ENCODE measurements at places on chromosomes 16 and 17. TPM values are rescaled to one million over a fixed set of nuclear protein-coding genes. Genes with fewer than 3 reads are reported as not detected.

DNA sequence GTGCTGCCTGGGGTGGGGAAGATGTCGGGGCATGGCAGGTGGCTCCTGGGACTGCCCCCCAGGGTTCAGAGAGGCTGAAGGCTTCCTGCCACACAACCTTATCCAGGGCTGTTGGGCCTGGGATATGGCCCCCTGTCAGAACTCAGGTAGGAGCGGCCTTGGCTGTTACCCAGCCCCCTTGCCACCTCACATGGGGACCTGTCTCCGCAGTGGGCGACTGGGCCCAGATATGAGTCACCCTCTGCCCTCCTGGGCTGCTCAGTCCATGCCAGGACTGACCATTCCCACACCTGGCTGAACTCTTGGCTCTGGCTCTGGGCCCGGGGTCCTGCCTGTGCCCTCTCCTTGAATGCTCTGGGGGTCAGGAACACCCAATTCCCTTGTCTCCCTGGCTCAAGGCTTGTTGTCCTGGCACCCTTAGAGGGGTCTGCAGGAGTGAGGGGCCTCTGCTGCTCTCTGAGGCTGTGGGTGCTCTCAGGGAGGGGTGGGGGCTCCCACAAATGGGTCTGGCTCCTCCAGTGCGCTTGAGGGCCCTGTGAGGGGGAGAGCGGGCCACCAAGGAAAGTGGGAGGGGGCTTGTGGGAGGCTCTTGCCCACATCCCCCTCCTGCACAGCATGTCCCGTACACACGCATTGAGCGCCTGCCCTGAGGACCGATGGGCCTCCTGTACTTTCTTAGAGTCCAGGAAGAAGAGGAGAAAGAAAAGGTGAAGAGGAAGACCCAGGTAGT is 36.0 kb downstream of the LGALS9 start:
- peak; percentile 50 for DNase-seq

- no peak for DNase-seq
Observed at GRCh38 chr17:60091109-60091508, 12.4 kb upstream of the HEATR6 start.

The C1QTNF1 gene
- 92.9 TPM for total RNA-seq

The TNK1 gene
- total RNA-seq, result 2.0 TPM

DNA sequence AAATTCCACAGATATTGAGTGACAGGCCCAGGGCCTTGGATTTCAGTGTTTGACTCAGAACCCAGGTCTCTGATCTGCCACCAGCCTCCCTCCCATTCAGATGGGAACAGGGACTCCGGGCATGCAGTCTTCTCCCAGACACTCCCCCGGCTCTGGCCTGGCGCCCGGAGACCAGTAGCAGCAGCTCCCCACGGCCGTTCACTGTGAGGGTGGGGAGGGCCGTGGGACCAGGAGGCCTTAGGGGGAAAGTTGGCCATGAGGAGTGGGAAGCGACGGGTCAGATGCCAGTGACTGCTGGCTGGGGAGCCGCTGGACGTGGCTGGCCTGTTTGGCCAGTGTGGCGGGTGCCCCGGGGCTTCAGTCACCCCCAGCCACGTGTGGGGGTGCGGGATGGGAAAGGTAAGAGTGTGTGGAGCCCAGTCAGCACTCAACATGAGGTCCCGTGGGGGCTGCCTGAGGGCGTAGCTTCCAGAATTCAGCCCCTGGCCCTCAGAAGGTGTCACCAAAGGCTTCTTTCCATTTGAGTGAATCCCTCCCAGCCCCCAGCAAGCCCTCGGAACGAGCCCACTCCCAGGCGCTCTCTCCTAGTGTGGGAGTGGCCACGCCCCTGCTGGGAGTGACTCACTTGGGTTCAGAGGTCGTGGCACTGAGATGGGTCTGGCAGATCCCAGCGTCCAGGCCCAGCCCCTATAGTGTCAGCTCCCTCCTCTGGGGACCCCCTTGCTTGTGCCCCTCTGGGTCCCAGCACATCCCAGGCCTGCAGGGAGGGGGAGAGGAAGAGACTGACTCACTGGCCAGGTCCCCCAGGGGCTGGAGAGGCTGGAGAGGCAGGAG is 309.4 kb downstream of the SEC14L1 start:
- no peak for DNase-seq
